ENCODE measurements at places on chromosomes 5 and 9.

GRCh38 chr9:135662758-135663450 lies at the start of gene LCN9:
TSS of gene LCN9 (plus strand) at chr9:135663309. CDS start at chr9:135663322, 13 bp downstream.
- peak; percentile 38 for DNase-seq

DNA sequence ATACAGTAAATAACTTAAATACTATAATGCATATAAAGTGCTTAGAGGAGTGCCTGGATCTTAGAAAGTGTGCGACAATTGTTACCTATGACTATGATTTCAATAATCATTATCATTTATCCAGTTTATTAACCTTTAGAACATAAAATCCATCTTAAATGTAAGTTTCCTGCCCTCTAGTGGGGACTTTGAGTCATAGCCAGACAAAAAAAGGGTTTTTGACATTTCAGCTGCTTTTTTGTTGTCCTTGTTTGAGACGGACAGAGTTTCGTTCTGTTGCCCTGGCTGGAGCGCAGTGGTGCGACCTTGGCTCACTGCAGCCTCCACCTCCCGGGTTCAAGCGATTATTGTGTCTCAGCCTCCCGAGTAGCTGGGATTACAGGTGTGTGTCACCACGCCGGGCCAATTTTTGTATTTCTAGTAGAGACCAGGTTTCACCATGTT lies 9.7 kb upstream of the C9orf152 start:
- peak; percentile 54 for DNase-seq

DNA sequence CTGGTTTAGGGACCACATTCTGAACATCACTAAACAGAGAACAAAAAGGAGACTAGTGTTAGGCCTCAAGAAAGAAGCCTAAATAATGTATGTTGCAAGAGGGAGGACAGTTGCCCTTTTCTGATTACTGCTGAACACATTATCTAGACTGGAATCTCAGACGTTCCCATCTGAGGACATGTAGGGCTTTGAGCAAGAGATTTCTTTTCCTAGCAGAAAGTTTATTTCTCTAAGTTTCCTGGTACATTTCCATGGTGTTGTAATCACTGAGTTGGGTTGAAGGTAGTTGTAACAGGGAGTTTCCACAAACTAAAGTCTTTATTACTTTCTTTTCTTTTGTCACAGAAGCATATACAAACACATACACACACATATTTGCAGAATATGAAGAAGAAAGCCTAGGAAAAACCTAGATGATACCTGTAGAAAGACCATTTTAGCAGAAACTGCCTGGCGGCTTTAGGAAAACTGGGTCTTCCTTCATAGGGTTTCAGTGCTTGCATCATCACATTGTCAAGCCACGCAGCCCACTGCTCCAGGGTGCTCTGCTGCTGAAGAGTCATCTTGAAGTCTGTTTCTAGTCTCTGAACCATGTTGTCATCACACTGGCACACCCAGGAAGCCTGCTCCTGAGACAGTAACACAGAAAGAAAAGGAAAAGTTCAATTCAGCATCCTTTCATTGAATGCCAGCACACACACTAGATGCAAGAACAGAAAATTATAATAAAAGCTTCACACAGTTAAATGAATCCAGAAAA lies 269.1 kb downstream of the RFX3 start:
- DNase-seq: no peak

DNA sequence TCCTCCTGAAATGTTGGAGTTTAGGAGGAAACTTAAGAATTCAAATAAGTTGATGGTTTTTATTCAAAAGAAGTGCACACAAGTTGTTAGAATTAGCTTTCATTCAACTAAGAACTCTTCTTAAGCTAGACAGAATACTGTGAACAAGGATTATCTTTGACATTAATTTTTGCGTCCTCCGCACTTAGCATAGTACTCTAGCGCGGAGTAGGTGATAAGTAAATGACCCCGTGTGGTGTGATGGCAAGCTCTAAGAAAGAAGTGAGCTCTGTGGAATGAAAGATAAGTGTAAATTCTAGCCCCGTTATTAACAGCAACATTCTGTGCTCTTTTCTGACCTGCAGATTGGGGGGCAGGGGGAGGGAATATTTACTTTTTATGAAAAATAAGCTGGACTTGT lies 1.0 kb downstream of the BRIX1 start:
- peak; percentile 16 for DNase-seq

DNA sequence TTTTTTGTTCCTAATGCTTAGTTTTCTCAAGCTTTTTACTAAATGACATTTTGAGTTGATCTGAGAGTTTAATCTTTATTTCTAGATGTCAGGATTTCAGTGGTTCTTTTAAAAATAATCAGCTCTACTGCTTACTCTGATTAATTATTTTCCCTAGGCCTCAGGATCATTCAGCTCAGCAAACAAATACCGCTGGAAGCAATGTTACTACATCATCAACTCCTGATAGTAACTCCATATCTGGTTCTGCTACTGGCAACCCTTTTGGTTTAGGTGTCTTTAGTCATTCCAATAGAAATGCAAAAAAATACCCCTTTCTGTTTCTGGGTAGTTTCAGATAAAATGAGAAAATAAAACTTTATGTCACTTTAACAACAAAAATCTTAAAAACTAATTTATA lies 5.6 kb upstream of the IDNK start:
- DNase-seq: no peak
